ENCODE measurements at places on chromosomes 16 and 17.

DNA sequence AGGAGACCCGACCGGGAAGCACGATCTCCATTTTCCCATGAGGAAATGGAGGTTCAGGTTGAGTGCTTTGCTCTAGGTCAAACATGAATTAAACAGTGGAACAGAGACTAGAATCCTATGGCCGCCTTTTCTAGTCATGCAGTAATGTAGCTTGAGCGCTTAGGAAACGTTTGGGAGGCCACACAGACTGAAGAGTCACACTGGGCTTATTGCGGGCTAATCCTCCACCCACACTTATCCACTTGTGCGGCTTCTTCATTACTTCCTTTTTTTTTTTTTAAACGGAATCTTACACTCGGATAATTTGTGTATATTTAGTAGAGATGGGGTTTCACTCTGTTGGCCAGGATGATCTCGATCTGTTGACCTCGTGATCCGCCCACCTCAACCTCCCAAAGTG, 26.0 kb downstream of the CACNG3 start:
- no peak for DNase-seq

GRCh38 chr16:17448640-17449638, 21.8 kb downstream of the XYLT1 start:
- no peak for DNase-seq

- no peak for DNase-seq
Measured at GRCh38 chr17:40541060-40541872, 24.0 kb downstream of the CCR7 start.

- DNase-seq: peak; percentile 89
Measured at GRCh38 chr17:82051776-82052637, at the start of the genes GPS1 and RFNG. GPS1 (plus strand) TSS chr17:82051898; CDS start chr17:82051932, 34 bp downstream. RFNG (minus strand) TSS chr17:82051811; CDS start chr17:82051766, 45 bp downstream.

- no peak for DNase-seq
Measured at GRCh38 chr17:55666806-55667205, 55.9 kb downstream of the TMEM100 start.
